Activated CD4-positive, CD25-positive, alpha-beta regulatory T cell treated with anti-CD3 and anti-CD28 coated beads, Interleukin-2, amount 50 U/mL, for 16 hours (primary cell): ENCODE measurements at places on chromosomes 3 and 15.

- DNase-seq: no peak
Measured at GRCh38 chr15:45228931-45229330, 23.1 kb upstream of the SLC28A2 start.

DNA sequence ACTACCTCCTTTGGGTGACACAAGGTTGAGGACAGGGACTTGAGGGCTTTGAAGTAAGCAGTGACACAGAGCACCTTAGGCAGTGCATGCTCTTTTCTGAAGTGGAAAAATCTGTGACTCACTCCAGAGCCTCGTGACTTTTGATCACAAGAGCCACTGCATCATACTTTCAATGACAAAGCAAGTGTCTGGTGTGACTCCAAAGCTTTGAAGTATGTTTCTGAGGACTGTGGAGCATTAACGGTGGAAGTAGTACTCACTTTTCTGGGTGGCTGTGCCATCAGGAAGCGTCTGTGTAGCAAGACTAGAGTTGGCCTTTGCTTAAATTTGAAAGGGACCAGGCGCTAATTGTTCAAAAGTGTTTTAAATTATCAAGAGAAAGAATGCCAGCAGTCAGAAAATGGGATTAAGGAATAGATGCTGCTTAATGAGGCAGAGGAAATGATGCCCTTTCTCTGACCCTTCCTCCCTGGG, 210.7 kb upstream of the TRIM42 start:
- no peak for DNase-seq

DNA sequence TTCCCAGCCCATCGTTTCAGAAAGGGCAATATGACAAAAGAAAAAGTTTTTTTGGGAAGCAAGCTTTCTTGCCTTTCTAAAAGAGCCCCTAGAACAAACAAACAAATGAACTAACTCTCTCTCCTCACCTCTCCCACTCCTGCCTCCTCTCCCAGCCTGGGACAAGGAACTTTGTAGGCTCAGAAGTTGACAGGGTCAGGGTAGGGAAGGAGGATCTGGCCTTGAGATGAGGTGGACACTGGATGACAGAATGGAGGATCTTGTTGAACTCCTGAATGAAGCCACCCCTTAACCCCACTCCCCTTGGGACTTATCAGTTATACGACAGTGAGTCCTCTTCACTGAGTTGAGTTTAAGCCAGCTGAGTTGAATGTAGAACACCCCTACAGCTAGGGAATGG, 1.6 kb upstream of the ITGA11 start:
- no peak for DNase-seq

GRCh38 chr3:40452562-40452875, 4.6 kb upstream of the RPL14 start:
- no peak for DNase-seq

GRCh38 chr15:62254137-62254934, 89.3 kb upstream of the C2CD4B start:
- DNase-seq: peak; percentile 28

DNA sequence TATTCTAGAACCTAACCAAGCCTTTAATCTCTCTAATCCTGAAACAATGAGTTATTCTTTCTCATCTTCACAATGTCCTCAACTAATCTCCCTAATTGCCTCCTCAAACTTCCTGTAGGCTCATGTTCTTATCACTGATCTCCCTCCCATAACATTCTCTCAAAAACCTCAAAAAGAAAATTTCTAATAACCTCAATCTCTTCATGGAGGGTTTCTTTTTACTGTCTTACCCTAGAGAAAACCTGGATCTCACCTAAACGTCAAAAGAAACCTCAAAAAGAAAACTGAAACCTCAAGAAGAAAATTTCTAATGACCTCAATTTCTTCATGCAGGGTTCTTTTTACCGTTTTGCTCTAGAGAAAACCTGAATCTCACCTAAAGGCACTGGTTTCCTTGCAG, 150.2 kb downstream of the GSK3B start:
- no peak for DNase-seq

DNA sequence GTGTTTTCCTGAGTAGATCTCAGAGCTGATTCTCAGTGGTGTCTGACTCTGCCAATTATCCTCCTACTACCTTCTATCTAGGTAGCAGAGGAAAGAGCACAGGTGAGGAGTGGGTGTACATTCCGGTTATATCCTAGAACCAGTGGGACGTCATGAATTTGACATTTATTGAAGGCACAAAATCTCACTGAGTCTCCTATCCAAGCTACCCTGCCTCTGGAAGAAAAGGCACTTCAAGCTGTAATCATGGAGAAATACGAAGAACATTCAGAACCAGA, 952.2 kb downstream of the TUSC7 start:
- no peak for DNase-seq

DNA sequence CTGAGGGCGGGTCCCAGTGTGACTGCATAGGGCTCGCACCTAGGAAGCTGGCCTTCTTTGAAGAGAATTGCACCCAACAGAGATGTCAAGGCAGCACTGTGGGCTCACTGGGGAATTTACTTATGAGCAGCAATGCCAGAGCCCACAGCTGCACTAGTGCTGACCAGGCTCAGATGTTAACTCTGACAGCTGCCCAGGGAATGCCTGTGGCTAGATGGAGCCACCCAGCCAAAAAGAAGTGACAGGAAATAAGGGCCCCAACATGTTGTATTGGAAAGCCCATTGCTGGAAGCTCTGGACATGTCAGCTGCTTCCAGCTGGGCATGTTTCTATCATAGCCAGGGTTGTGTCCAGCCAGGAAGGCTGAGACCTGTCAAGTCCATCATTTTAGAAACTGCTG, 90.9 kb upstream of the ZNF280D start:
- no peak for DNase-seq

GRCh38 chr3:126270145-126270811, 86.9 kb downstream of the KLF15 start:
- DNase-seq: no peak

GRCh38 chr3:136136454-136136853, 59.7 kb downstream of the MSL2 start:
- DNase-seq: no peak

- no peak for DNase-seq
Measured at GRCh38 chr3:123090728-123091531, 24.1 kb downstream of the PDIA5 start.

DNA sequence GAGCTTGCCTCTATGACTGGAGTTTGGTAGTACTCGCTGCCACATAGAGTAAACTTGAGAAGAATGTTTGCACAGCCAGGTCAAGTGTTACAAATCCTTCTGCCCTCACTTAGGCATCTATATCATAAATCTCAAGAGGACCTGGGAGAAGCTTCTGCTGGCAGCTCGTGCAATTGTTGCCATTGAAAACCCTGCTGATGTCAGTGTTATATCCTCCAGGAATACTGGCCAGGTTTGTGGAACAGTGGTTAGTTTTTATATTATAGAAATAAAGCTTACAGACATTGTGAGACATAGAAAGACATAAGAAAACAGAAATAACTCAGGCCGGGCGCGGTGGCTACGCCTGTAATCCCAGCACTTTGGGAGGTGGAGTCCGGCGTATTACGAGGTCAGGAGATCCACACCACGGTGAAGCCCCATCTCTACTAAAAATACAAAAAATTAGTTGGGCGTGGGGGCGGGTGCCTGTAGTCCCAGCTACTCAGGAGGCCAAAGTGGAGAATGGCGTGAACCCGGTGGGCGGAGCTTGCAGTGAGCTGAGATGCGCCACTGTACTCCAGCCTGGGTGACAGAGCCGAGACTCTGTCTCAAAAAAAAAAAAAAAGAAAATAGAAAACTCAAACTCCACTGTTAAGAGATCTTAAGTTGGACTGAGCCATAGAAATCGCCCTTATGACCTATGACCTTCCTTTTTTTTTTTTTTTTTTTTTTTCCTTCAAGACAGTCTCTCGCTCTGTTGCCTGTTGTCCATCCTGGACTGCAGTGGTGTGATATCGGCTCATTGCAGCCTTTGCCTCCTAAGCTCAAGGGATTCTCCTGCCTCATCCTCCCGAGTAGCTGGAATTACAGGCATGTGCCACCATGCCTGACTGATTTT, 2.2 kb downstream of the RPSA start:
- DNase-seq: no peak

GRCh38 chr3:151197981-151198767, 4.8 kb downstream of the GPR171 start:
- no peak for DNase-seq

- peak; percentile 16 for DNase-seq
Measured at GRCh38 chr3:56725175-56725574, 42.1 kb upstream of the TASOR start.

DNA sequence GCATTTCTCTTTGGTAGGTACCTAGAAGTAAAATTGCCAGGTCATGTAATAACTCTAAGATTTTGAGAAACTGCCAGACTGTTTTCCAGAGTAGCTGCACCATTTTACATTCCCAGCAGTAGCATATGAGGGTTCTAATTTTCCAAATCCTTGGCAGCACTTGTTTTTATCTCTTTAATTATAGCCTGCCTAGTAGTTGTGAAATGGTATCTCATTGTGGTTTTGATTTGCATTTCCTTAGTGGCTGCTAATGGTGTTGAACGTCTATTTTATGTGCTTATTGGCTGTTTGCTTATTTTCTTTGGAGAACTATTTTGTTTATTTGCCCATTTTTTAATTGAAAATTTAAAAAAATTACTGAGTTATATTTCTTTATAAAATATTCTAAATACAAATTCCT, 117.9 kb downstream of the TCF12 start:
- DNase-seq: no peak

GRCh38 chr15:90000186-90001001, 730 bp upstream of the ZNF710 start:
- DNase-seq: no peak

DNA sequence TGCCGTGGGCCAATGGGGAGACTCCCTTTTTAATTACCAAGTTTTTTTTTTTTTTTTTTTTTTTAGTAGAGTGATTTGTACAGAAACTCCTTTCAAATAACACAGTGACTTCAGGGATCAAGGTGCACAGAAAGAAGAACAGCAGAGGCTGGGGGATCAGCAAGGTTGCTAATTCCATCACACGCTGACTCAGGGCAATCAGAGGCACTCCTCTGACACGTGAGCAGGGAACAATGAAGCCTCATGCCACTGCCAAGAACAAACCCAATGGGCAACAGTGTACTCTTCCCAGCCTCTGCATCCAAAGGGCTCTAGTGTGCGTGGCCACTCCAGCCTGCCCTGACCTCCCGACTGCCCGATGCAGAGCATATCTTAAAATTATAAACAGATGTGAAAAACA, 186.7 kb upstream of the WNT5A start:
- no peak for DNase-seq

DNA sequence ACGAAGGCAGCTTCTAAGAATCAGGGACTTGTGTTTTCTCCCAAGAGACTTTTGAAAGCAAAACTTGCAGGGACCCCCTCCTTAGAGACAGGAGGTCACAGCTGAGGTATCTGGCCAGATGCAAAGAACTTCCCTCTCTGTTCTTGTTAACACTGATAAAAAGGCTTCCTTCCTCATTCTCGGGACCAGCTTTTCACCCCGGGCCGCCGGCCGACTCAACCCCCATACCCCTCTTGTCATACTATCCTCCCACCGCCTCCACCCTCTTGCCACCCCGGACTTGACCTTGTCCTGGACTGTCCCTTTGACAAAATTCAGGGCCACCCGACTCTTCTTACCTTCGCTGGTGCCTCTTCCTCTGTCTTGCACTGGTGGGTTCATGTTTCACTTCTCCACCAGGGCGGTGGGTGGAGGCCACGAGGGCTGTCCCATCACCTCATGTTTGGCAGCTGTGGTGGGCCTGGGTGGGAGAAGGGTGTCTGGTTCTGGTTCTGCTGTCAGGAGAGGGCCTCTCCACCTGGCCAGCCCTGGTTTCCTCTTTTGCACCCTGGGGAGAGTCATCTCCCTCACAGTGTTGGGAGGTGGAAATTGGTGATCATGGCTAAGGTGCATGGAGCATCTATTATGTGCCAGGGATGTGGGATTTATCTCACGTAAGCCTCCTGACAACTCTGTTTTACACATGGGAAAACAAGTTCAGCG, 32.5 kb downstream of the BHLHE40 start:
- DNase-seq: no peak

- DNase-seq: no peak
Measured at GRCh38 chr3:116070061-116070460, 375.2 kb downstream of the LSAMP start.

DNA sequence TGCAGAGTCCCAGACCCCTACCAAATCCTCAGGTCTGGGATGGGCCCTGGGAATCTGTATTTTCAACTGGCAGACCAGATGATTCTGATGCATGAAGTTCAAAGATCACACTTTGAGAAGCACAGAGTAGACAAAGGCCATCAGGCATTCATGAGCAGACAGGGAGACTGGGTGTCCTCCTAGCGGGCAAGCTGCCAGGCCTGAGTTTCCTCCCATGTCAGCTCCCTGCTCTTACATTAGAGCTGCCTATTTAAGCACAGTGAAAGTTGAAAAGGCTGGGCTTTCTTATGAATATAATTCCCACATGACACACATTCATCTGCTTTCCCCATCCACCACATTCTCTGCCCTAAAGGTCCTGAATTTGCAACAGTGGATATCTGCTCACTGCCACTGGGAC, 14.0 kb downstream of the CAPN3 start:
- no peak for DNase-seq

GRCh38 chr3:196323691-196324090, 5.7 kb upstream of the DYNLT2B start:
- no peak for DNase-seq

GRCh38 chr3:14947100-14947885, at the start of gene NR2C2:
TSS of gene NR2C2 (plus strand) at chr3:14947583. CDS start at chr3:15003915, 56,332 bp downstream.
- DNase-seq: peak; percentile 76

- DNase-seq: no peak
Measured at GRCh38 chr3:114846779-114847178, 300.3 kb downstream of the ZBTB20 start.

DNA sequence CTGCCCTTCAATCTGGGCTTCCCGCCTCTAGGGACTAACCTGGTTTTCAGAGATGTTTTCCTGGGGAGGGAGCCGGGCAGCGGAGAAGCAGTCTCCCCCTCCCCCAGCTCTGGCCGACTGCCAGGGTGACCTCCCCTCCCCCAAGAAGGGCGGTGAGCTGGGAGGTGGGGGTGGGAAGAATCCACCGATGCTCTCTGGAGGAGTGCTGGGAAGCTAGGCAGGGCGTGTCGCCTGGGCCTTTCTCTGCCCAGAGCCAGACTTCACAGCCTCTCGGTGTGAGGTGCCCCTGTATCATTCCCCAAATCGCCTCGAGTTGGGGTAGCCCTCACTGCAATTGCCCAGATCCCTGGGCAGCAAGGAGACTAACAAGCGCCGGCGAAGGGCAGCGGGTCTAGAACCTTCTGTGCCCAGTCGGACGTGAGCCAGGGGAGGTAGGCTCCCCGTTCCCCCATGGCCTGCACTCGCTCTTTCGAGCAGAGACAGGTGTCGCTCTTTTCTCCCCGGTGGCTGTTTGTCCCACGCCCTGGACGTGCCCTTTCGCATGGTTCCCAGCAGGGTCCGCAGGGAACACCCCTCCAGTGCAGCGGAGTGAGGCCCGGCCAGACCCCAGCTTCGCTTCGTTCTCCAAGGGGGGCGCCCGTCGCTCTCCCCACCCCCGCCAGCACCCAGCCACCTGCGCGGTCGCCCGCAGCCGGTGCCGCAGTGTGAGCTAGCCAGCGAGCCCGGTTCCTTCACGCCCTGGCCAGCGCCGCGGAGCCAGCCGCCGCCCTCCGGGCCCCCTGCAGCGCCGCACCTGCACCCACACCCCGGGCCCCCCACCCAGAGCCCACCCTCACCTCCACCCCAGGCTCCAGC, 1.1 kb downstream of the RAB6B start:
- DNase-seq: no peak

- DNase-seq: no peak
Measured at GRCh38 chr15:31437686-31438085, 111.1 kb downstream of the KLF13 start.

- no peak for DNase-seq
Measured at GRCh38 chr15:67126551-67127330, 61.3 kb downstream of the SMAD3 start.
